AG08395 (cell line): ENCODE measurements at places on chromosomes 12 and 14.

DNA sequence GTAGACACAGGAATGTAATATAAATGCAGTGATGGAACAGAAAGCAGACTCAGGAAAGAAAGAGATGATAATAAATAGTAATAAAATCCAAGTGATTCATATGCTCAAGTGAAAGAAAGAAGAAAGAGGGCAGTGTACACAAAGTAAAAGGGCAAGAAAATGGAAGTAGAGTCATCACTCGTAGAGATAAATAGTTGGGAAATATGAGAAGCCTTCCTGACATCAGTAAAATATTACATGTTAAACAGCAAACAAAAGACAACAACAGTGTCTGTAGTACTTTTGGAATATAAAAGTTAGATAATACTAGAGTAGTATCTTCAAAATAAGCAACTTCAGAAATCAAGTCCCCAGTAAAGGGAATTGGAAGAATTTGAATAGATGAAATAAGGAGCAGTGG is 412.3 kb downstream of the RAD51B start:
- DNase-seq: no peak

GRCh38 chr14:97757491-97757890 is 960.3 kb downstream of the VRK1 start:
- DNase-seq: no peak

DNA sequence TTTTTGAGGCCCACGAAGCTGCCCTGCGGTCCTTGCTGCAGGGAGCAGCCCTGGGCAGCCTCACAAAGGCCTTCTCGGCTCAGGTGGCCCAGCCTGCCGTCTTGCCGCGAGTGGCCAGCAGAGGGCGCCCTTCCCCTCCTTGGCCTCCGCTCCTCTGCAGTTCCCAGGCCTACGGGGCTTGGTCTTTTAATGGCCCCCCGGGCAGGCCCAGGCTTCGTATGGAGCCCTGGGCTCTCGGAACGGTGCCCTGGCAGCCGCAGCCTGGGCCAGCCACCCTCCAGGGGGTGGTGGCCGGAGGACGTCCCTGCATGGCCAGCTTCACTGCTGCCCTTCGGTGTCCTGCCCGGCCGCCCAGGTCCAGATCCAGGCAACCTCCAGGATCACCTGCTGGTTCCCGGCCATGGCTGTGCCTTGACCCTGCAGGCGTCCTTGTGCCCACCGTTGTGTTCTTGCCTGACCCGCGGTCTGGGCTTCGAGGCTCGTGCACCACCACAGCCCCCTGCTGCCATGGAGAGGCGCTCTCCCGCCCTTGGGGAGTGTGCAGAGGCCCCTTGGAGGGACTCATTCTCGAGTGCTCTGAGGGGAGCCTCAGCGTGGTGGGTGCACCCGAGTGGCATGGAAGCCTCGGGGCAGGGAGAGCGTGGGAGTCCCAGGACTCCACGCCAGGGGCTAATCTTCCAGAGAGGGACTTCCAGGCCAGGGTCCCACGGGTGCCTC is 9.4 kb downstream of the ASPG start:
- peak; percentile 77 for DNase-seq

DNA sequence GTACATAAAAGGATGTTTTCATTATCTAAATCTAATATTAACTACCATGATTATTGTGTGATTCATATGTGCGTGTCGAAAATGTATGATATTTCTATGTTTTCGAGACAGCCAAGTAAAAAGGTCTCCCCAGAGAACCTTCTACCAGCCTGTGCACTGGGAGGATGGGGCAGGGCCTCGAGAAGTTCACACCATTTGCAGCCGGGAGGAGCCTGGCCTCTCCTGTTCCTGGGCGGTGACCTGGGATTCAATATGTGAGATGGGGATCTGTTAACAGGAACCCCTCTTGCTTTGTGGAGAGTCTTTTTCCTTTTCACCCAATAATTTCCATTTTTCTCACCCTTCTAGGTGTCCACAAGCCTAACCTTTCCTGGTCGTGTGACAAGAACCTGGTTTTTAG is 189.3 kb downstream of the IPO8 start:
- no peak for DNase-seq

GRCh38 chr14:97218691-97219430 is 421.7 kb downstream of the VRK1 start:
- peak; percentile 16 for DNase-seq

- no peak for DNase-seq
Observed at GRCh38 chr14:101473795-101474562, 87.3 kb upstream of the DIO3 start.

- no peak for DNase-seq
Observed at GRCh38 chr14:77185093-77185465, 3.5 kb downstream of the TMEM63C start.

DNA sequence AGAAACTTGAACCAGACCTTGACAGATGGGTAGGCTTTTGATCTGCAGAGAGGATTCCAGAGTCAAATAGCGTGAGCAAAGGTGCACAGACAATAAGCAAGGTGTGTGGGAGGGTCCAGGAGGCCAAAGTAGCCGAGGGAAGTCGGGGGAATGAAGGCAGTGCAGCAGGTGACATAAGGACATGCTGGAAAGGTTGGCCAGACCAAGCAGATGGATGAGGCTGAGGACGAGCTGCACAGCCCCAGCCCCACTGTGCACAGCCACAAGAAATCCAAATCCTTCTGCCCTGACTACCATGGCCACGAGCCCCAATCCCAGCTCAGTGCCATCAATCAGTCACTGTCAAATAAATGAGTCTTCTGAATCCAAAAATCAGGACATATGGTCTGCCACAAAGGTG is 5.4 kb downstream of the TTC7B start:
- no peak for DNase-seq

- no peak for DNase-seq
Observed at GRCh38 chr14:94660306-94660946, 48.2 kb downstream of the SERPINA3 start.

DNA sequence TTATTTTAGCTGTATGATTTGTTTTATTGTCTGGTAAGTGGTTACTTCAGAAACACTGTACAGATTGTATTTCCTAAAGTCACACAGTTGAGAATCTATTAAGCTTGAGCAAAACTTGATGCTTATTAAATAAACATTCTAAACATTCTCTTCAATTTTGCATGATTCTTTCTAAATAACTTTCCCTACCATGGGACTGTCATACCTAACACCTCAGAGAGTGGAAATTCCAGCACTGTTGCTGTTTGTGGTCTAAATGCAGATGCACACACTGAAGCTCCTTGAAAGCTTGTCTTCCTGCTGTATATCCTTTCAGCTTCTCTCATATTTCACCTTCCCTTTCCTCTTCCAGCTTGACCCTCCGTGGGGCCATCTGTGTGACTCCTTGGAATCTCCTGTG is 392.0 kb downstream of the LRIG3 start:
- DNase-seq: no peak

DNA sequence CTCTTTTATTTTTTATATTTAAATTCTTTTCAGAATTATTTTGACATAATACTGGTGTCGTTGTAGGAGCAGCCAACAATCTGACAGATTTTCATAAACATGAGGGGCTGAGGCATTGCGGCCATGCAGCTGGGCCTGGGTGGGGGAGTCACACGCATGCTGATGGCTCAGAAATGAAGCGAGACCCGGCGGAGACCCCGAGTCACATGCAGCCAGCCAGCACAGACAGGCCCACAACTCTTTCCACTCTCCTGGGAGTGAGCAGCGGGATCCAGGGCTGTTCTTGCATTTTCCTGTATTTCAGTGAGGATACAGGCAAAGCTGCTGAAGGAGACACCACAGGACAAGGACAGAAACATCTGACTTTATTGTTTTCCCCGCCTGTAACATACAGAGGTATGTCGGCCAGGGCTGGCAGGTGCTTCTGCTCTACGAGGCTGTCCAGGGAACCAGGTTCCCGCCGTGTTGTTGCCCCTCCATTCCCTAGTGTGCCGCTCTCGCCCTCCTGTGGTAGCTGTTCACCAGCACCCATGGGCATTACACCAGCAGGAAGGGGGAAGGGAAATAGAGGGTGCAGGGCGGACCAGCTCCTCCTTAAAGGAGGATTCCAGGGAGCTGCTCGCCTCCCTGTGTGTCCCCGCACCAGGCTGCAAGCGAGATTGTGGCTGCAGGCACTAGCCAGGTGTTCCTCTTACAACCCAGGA is 30.5 kb downstream of the FZD10 start:
- no peak for DNase-seq

GRCh38 chr12:27523305-27523641 is 733 bp upstream of the PPFIBP1 start:
- no peak for DNase-seq

DNA sequence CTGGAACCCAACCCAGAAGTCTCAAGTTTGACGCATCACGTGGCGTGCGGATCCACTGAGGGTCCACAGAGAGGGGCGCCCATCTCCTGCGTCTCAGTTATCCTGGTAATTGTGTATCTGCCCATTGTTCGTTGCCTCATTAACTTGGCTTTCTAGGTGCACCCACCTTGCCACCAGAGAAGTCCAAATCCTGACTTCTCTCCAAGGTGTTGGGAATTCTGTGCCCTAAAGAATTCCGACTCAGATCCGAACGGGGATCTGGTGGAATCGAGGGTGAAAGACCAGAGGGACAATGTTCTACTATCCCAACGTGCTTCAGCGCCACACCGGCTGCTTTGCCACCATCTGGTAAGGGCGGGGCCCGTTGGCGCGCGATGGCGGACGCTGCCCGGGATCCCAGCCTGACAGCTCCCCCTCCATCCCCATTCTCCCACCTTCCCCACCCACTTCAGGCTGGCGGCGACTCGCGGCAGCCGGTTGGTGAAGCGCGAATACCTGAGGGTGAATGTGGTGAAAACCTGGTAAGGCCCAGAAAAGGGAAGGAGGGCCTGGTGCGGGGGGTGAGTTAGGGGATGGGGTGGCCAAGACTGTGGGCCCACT is 481 bp downstream of the REC8 start:
- DNase-seq: no peak

DNA sequence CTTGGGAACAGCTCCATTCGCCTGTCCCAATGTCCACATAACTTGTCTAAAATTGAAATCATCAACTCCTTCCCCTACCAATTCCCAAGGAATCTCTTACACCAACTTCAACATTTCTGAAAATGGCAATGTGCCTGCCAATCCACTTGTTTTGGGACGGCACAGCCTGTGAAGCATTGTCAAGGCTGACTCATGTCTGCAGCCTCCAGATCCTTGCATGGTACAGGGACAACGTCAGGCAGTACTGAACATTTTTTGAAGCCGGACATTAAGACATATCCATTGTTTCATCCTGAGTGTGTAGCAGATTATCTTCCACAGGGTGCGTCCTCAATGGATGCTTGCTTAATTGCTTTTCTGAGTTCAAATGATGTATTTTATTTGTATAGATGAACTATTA is 794.1 kb downstream of the BCL11B start:
- DNase-seq: peak; percentile 22

DNA sequence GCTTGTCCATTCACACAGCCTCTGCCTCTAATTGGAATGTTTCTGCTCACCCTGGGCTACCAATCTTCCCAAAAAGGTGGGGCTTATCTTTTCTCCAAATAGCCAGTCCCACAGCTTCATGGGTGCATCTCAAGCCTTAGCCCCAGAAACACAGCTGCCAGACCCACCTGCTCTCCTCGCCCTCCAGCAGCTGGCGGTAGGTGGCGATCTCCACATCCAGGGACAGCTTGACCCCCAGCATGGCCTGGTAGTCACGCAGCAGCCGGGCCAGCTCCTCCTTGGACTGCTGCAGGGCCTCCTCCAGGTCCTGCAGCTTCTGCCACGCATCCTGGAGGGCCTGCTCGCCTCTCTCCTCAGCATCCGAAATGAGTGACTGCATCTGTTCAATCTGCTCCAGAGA is 11.1 kb downstream of the KRT77 start:
- DNase-seq: no peak

DNA sequence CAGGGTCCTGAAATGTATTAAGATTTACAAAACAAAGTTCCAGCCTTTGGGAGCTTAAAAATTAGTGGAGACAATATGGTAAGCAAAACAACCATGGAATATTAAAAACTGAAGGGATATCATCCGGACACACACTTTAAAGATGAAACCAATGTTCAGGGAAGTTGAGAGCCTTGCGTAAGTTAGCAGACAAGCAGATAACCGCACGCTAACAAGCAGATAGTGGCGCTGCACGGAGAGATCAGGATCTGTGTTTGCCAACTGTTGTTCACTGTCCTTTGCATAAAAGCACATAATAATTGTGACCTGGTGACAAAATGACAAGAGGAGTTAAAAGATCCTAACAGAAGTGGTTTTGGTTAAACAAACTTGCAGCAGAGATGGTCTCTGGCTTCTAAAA is 14.3 kb upstream of the TMEM229B start:
- no peak for DNase-seq

DNA sequence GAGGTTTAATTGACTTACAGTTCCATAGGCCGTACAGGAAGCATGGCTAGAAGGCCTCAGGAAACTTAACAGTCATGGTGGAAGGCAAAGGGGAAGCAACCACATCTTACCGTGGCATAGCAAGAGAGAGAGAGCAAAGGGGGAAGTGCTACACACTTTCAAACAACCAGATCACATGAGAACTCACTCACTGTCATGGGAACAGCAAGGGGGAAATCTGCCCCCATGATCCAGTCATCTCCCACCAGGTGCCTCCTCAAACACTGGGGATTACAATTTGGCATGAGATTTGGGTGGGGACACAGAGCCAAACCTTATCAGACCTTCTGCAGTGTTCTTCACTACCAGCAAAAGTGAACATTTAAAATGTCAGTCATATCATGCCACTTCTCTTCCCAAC is 58.9 kb downstream of the USP15 start:
- no peak for DNase-seq

- DNase-seq: no peak
Observed at GRCh38 chr14:51305751-51306150, 65.7 kb downstream of the TMX1 start.

DNA sequence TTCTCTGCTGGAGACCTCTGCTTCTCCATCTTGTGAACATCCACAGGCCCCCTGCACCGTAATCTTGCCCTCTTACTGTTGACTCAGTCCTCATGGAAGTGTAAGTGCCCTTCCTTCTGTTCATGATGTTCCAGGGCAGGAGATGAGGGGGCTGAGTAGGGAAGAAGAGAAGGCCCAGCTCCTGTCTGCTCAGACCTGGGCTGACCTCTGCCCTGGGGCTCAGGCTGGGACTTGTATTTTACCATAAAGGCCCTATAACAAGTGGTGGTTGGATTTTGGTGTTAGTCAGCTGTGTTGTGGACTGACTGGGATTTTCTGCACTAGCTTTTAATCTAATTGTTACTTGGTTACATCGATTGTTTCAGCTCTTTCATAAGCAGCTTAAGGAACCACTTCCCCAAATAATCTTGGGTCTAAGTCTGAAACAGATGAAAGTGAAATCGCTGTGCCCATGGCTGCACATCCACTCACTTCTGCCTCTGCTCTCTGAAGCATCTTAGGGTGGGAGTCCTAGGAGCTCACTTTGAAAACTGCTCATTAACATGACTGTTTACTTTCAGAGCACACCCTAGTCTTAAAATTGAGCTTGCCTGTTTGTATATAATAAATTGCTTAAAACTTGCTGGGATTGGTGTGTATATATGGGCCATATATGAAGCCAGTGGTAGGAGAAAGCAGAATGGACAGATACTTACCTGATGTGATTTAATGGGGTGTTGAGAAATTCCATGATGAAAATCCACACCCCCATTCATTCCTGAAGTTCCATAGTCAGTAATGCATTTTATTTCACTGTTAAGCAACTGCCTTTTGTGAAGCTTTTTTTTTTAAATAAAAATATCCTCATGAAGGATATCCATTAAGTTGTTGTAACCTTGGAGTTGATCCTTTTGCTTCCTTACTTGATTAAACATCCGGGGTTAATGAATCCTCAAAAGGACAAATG is 17.7 kb downstream of the C12orf71 start:
- no peak for DNase-seq

- DNase-seq: peak; percentile 0
Observed at GRCh38 chr12:34405286-34406227, 383.3 kb downstream of the ALG10 start.

- DNase-seq: no peak
Observed at GRCh38 chr14:55255979-55256378, 15.2 kb upstream of the FBXO34 start.
